ENCODE measurements at places on chromosomes 12 and 14.

DNA sequence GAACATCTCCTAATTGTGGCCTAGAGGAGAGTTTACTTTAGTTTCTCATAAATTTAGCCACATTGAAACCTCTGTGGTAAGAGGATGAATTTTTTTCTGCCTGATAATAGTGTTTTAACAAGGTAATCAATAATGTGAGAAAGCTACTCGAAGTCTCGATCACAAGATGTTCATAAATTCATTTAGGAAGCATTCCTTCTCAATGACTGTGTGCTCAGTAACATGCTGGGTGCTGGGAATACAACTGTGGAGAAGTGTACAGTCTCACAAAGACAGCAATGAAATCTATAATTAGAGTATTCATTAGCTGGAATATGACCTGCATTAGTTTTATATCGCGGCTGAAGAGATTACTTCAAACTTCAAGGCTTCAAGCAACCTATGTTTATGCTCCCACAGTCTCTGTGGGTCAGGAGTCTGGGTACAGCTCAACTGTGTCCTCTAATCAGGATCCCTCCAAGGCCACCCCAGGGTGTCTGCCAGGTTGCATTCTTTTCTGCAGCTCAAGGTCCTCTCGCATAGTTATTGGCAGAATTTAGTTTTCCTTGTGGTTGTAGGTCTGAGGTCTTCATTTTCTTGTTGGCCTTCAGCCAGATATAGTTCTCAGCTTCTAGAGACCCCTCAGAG, 167.6 kb downstream of the ANO4 start:
- DNase-seq, result no peak

DNA sequence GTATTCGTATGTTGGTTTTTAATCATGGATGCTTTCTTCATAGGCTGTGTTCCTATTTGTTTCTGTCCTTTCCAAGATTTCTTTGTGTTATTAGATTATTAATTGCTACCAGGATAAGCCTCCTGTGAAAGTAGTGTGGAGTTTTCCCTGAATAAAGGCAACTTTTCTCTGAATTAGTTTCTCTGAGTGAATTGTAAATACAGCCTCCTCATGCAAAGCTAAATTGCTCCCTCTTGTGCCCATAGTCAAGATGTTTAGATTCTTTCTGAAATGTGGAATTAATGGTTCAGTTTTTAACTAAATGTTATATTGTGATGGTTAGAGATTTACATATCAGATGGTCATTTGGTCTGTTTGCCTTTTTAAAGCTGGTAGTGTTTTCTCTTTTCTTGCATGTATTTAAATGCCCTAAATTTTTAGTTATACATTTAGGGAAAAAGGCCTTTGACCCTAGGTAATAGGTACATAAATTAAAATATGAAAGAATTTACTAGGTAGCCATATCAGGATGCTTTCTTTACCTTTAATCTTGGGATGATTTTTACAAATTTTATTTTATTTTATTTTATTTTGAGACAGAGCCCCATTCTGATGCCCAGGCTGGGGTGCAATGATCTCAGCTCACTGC, 8.9 kb downstream of the APAF1 start:
- DNase-seq, result peak; percentile 81

DNA sequence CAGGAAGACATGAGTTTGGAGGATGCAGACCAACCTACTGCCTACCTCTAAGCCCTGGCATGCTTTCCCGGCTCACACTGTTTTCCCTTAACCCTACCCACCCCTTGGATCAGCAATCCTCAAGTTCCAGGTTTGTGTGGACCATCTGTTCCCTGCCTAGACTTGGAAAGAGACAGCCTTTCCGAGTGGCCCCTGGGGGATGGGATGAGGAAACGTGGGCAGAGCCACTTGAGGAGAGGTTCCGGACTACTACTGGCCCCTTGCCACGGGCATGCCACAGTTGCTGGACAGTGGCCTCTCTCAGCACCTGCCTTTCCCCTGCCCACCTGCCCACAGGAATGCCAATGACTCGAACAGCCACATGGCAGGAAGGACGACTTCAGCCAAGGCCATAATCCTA, 135.9 kb downstream of the SLC15A4 start:
- DNase-seq, result no peak

- no peak for DNase-seq
Observed at GRCh38 chr14:27123162-27123561, 525.3 kb upstream of the NOVA1 start.

Data from pons (tissue), 1 donor.